ENCODE measurements at places on chromosomes 7 and 10. TPM values are rescaled to one million over a fixed set of nuclear protein-coding genes. Genes with fewer than 3 reads are reported as not detected.

CH25H gene
- 3.4 TPM for total RNA-seq

OR2A7 gene
- 12.0 TPM for total RNA-seq

PRSS2 gene
- 34.2 TPM for total RNA-seq

CBX3 gene
- total RNA-seq: 82.3 TPM

SPDYE6 gene
- not detected for total RNA-seq

HPSE2 gene
- total RNA-seq: 0.78 TPM

KNDC1 gene
- 20.9 TPM for total RNA-seq

CEP55 gene
- 1.6 TPM for total RNA-seq

C10orf90 gene
- not detected for total RNA-seq

COPS6 gene
- 54.2 TPM for total RNA-seq

GJD4 gene
- not detected for total RNA-seq

TRIM4 gene
- total RNA-seq: 31.8 TPM

FBXO24 gene
- 4.2 TPM for total RNA-seq

SLC16A12 gene
- total RNA-seq: 4.4 TPM

TMEM120A gene
- total RNA-seq: 27.5 TPM

ELN gene
- total RNA-seq: 246 TPM

LIPJ gene
- total RNA-seq: 0.06 TPM

ALOX5 gene
- 338 TPM for total RNA-seq

COL13A1 gene
- total RNA-seq: 4.3 TPM

Measured in upper lobe of left lung (tissue), 6 donors.